ENCODE measurements at places on chromosomes 5 and 9.

- DNase-seq: no peak
Measured at GRCh38 chr5:158166424-158166823, 307.5 kb upstream of the CLINT1 start.

GRCh38 chr5:112668911-112669310 is 68.8 kb upstream of the APC start:
- no peak for DNase-seq

- no peak for DNase-seq
Measured at GRCh38 chr9:13750639-13751038, 471.1 kb upstream of the MPDZ start.

- DNase-seq: no peak
Measured at GRCh38 chr5:139808481-139809330, 13.1 kb downstream of the PSD2 start.

DNA sequence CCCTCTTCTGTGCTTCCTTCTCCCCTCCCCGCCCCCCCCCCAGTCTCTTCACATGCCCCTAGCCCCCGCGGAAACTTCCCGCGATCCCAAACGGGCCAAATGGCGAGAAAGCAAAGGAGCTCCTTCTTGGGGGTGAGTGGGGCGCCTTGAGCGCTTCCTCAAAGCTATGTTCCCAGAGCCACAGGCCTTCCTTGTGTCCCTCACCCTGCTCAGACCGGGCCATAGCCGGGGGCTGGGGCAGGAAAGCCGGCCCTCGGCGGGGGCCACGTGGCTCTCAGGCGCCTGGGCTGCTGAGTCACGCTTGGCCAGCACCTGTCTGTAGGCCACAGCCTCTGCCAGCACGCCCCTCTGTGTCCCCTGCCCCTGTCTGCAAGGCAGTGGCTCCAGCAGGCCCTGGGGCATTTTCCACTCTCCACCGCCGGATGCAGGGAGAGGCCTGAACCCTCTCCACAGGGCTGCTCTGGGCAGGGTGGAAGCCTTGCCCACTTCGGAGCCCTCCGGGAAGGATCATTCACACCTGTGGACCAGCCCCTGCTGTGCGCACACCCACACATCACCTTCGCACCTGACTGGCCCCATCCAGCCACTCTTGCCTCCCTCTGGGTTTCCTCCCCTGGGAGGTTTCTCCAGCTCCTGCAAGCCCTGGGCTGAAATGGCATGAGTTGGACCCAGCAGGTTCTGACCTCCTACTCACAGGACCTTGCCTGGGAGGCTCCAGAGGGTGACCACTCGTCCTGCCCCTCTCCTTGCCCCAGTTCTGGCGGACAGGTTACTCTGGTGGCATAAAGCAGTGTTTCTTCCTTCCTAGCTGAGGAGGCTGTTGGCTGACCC is 1.2 kb upstream of the SQSTM1 start:
- DNase-seq: no peak

DNA sequence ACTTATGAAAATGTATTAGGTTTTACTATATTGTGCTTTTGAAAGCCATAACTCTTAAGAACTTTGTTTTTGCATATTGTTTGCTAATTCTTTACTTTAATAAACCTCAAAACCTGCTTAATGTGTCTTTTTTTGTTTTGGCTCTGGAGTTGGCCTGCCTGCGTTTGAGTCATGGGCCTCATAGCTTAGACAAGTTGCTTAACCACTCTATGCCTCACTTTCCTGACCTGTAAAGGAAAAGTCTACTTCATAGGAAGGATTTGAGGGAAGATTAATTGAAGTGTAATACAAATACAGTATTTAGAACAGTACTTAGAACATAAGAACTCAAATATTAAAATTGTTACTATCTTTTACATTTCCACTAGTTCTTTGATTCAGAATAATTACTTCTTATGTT is 10.3 kb downstream of the SMIM32 start:
- DNase-seq: no peak

DNA sequence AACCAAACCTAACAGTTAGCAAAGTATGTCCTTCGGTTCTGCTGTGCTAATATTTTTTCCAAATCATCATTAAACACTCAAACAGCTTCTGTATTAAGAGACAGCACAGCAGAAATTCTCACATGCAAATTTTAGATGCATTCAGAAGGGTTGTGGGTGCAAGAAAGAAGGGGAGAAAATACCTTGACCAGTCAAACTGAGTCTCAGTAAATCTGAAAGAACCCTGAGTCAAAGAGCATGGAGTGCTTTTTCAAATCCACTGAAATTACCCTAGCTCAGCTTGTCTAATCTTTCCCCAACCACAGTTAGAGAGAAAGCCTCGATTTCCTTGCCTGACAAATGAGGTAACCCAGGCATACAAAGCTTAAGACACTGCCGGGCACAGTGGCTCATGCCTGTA is 55.1 kb downstream of the RETREG1 start:
- no peak for DNase-seq

GRCh38 chr5:111781200-111781599 is 24.2 kb upstream of the NREP start:
- DNase-seq: no peak

DNA sequence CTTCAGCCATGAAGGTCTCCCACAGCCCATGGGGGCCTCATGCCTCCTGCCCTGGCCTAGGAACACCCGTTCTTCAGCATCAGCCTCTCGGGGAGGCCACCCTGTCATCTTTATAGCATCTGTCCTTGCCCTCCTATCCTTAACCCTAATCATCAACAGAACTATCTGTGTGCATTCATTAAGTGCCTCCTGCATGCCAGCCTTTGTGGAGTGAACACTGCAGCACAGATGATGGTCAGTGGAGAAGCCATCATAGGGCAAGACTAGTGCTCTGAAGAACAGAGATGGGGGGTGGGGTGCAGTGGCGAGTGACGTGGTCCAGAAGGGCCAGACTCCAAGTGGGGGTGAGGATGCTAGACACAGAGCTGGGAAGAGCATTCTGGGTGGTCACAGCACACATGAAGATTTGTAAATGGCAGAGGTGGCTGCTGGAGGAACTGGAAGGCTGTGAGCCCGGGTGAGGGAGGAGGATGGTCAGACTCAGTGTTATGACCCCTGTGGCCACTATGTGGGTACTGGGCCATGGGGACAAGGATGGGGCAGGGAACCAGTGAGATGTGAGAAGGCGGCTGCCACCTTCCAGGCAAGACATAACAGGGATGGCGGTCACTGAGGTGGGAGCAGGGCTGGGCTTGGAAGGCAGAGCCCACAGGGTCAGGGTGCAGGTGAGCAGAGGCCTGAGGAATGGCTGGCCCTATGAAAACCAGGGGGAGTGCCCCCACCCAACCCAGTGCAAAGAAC is 3.6 kb upstream of the CARD19 start:
- no peak for DNase-seq

DNA sequence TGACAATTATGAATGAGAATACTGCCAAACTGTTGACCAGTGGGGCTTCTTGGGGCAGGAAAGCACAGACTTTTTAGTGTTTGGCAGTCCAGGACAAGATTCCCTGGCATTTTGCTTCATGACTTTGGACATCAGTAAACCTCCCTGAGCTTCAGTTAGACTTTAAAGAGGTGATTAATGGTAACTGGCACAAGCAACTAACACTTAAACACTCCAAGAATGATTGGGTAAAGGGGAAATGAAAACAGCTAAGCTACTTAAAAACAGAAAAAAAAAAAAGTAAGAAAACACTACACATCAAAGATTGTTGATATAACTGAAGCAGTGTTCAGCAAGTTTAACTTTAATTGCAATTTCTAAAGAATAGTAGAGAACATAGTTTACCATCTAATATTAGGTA is 13.4 kb downstream of the PAIP1 start:
- no peak for DNase-seq

DNA sequence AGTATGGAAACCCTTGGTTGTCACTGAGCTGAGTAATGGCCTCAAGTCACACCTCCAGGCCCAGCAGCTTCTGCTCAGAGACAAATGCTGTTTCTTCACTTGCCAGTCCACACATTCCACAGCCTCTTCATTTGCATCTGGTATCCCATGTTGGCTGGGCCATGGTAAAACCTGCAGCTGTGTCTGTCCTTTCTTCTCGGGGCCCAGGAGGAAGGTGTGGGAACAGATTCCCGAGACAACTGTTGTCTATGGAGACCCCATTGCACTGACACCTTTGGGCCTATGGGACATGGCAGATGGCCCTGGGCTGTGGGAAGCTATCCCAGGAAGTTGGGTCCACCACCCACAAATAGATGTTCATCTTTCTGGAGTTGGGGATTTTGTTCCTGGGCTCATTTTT is 85.1 kb downstream of the MACROH2A1 start:
- no peak for DNase-seq

DNA sequence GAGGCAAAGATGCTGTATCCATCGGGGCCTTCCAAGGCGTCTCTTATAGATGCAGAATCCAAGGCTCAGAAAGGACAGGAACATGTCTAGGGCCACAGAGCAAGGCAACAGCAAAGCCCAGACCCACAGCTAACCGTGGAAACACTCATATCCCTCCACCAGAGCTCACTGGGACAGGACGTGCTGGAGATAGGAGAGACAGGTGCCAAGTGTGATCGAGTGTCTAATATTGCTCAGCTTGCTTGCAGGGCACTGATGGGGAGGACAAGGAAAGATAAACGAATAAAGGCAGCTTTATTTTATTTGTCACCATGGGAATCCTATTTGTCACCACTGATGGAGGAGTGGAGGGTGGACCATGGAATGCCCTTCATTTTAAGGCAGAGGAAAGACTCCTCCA is 44.0 kb upstream of the AKNA start:
- DNase-seq: no peak

GRCh38 chr9:87286506-87286905 is 211.2 kb upstream of the DAPK1 start:
- DNase-seq: no peak

DNA sequence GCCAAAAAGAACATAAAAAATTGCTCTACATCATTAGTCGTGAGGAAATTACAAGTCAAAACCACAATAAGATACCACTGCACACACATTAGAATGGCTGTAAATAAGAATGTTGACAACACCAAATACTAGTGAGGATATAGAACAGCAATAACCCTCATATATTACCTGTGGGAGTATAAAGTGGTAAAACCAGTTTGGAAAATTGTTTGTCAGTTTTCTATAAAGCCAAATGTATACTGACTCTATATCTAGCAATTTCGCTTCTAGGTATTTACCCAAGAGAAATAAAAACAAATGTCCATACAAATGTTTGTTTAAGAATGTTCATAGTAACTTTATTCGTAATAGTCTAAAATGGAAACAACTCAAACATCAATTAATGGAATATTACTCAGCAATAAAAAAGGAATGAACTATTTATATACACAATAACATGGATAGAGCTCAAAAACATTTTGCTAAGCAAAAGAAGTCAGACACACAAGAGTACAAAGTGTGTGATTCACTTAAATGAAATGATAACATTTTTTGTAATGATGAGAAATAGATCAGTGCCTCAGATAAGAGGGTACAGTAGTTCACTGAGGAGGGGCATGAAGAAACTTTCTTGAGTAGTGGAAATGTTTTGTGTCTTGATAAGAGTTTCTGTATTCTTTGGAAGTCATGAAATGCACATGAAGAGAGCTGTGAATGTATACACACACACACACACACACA is 219.6 kb upstream of the ZNF462 start:
- no peak for DNase-seq

GRCh38 chr5:179270581-179271427 is 74.5 kb downstream of the ADAMTS2 start:
- no peak for DNase-seq

GRCh38 chr5:176979669-176980068 is 26.9 kb downstream of the UIMC1 start:
- DNase-seq: no peak

GRCh38 chr5:40831346-40832210 is 3.4 kb downstream of the RPL37 start:
- no peak for DNase-seq

GRCh38 chr5:157342822-157343402 is 77.0 kb downstream of the CYFIP2 start:
- no peak for DNase-seq

GRCh38 chr9:136324501-136325300 is 2.6 kb upstream of the GPSM1 start:
- no peak for DNase-seq

DNA sequence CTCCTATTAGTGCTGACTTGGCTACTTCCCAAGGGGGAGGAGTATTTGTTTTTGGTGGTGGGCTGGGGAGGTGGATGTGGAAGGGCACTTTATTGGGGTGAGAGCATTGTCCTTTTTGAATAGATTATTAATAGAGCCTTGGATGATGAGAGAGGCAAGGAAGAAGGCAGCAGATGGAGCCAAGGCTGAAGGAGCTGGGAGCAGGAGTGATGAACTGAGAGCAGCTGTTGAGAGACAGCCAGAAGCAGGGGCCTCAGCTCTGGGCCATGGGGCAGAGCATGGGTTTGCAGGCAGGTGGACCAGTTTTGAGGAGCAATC is 29.6 kb downstream of the RGS3 start:
- DNase-seq: no peak

GRCh38 chr5:77210964-77211690 is 647 bp downstream of the PDE8B start:
- DNase-seq: no peak

DNA sequence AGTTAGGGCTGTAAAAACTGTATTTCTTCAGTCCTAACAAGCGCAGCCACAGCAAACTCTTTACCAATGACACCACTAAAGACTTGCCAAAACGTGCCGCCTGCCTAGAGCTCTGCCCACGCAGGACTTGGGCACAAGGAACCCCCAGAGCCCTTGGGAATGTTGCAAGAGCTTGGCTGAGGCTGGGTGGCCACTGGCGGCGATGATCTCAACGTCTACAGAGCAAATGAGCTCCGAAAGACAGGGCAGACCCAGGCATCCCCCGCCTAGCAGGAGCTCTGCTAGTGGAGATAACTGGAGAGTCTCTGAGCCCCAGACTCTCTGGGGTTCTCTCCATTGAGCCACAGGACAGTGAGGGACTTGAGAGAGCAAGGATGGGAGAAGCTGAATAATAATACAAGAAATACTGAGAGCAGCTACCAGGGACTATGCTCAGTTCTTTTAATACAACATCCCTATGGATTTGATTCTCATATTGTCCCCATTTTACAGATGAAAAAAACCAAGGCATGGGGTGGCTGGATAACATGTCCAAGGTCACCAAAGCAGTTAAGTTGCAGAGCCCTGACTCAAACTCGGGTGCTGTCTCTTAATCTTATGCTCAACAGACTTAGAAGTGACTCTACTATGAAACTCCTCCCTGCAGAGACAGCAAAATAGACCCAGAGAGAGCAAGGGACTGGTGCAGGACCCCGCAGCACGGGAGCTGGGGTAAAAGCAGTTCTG is 32.5 kb downstream of the SHB start:
- DNase-seq: no peak

- DNase-seq: no peak
Measured at GRCh38 chr5:61816585-61817450, 484.8 kb downstream of the ZSWIM6 start.

DNA sequence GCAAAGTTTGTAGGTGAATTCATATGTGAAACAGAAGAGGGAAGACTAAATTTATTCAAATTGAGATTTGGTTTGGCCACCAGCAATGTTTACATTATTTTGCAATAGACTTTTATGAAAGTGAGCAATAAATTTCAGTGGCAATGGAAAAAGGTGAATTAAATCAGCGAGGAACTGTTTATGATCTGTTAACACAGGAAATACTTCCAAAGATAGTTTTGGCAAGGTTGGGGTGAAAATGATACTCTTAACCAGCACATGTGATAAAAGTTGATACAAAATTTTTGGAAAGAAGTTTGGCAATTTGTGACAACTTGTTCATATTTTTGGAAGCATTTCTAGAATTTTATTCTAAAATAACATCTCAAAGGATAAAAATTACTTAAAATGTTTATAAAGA is 119.8 kb downstream of the ARHGEF28 start:
- DNase-seq: no peak
